ENCODE measurements at places on chromosomes 3 and 15.

- DNase-seq = peak; percentile 72
Measured at GRCh38 chr3:128054367-128054766, 2.1 kb downstream of the SEC61A1 start.

GRCh38 chr15:100484443-100484842, 44.3 kb downstream of the CERS3 start:
- no peak for DNase-seq

GRCh38 chr3:165347526-165347925, 151.3 kb upstream of the SLITRK3 start:
- no peak for DNase-seq

- DNase-seq = peak; percentile 87
Measured at GRCh38 chr15:70853318-70853972, 512 bp downstream of the LARP6 start.

DNA sequence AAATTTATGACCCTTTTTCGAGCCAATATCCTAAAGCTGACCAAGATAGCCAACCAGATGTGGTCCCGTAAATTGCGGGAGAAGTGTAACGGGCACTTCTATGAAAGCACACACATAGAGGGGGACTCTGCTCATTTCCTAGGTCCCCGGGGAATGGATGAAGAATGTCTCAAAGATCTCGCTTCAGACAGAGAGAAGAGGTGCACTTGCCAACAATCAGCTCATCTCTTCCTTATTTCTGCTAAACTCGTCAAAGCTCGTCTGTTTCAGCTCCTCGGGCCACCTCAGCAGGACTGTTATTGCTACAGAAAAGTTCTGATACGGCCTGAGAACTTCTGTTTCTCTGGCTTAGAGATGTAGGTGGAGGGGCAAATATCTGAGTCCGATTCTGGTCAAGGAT, 71.8 kb downstream of the TM2D3 start:
- no peak for DNase-seq

- DNase-seq = peak; percentile 7
Measured at GRCh38 chr3:122314228-122314876, 10.7 kb upstream of the CSTA start.

DNA sequence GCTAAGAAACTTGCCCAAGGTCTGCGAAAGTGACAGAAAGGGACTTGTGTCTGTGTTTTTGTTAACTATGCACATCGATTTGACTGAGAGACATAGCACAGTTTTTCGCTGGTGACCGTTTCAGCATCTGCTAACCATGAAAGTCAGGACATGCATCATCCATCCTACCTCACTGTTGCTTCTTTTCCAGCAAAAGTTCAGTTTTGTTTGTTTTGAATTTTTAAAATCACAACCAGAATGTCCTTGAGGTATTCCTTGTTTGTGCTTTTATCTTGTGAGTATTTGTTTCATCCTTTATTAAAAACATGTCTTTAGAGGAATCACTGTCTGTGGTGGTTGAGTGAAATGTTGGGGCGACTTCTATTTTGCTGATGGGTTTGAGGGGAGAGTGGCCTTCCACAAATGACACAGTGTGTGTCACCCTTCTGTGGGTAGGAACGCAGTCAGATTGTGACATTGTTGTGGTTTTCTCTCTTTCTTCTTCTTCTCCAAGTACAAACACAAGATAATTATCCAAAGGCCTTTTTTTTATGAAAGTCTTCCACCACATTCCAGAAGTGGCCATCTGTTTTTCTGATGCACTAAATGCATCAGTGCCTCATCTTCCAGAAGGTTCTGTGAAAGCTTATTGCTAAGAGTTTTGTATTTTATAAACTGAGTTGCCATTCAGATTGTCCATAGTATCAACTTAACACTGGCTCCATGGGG, 214.4 kb upstream of the NR2E3 start:
- peak; percentile 21 for DNase-seq

DNA sequence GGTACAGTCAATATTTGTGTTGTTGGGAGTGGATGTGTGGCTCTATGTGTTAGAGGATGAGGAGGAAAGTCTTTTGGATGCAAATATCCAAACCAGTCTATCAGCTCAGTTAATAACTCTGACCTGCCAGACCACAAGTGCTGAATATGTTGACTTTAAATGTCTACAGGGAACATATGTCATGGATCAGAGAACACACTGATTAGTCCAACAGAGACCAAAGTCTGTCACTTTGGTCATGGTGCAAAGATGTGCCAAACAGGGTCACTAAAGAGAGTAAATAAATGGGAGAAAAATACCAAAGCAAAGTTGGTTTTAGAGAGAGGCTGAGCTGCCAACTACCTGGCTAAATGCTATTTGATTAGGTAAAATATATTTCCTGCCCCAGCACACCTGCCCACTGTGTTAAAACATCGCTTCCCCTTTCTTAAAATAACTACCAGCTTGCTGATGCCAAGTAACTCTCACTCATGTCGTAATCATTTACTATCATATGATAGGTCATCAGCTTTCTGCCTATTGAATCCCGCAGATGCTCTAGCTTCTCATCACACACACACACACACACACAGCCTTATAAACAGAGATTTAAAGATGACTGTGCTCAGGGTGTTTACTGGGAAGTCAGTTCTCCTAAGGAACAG, 173.3 kb downstream of the PDZRN3 start:
- DNase-seq = peak; percentile 70

GRCh38 chr15:36645106-36645505, 65.7 kb downstream of the CDIN1 start:
- peak; percentile 4 for DNase-seq

- no peak for DNase-seq
Measured at GRCh38 chr15:57545995-57546394, 45.7 kb upstream of the MYZAP start.

DNA sequence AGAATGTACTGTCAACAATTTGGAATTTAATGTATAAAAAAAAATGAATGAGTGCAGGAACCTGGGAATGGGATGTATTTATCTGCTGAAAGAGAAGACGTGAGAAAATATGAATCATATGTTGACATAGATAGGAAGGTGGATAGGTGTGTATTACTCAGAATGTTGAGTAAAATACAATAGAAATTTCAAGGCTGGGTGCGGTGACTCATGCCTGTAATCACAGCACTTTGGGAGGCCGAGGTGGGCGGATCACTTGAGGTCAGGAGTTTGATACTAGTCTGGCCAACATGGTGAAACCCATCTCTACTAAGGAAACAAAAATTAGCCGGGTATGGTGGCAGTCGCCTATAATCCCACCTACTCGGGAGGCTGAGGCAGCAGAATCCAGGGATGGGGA, 202.8 kb downstream of the CADM2 start:
- no peak for DNase-seq

DNA sequence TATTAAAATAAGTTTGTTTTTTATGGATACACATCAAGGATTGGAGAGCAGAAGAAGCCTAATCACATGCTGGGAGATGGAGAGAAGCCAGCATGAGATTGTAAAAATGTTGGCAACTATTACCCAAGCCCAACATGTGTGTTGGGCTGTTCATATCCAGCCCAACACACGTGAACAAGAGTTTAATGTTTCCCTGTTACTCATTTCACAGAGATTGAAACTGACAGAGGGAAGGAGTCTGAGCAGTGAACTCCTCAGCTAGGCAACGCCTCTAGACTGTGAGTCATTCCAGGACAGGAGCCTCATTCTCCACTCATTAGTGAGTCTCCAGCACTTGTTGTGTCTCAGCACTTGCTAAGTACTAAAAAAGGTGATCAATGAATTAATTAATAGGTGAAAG, 43.2 kb upstream of the CMSS1 start:
- peak; percentile 74 for DNase-seq

DNA sequence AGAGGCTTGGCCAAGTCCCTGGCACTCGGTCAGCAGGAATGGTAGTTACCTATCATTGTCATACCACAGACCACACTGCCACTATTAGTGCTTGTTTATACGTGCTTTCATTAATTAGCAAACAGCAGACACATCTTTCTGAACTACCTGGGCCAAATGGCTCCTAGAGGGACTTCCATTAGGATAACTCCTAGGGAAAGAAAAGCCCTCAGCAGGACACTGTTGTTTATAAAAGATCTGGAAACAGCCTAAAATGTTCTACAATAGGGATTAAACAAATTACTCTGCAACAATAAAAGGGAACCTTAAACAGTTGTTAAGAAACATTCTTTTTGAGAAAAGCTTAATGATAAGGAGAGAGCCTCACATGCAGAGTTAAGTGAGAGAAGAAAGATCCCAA, 38.5 kb downstream of the ARHGEF3 start:
- no peak for DNase-seq

DNA sequence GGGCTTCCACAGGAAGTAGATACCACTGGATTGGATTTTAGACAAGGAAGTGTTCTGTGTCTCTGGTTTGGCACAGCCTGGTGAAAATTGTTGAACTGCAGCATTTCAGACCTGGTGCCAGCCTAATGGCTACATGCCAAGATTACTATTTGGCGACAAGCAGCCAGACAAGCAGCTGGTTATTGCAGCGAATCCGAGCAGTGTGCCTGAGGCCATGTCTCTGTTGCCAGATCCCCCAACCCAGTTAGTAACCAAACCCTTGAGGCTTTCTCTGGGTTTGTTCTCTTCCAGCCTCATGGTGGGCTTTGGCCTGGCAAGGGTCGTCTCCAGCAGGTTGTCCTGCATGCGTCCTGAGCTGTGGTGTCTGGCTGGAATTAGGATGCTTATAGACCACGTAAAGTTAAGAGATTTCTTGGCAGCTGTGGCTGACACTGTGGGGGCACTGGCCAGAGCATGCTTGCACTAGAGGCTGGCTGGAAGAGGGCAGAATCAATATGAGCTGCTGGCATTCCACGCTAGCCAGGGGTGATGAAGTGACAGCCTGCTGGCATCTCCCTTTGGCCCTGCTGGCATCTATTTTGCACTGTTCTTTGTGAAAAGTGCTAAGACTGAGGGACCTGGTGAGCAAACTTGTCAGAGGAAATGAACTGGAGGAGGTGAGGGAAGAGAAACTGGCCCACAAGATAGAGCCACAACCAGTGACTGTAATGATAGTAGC, 172.6 kb downstream of the RBMS3 start:
- DNase-seq = no peak

DNA sequence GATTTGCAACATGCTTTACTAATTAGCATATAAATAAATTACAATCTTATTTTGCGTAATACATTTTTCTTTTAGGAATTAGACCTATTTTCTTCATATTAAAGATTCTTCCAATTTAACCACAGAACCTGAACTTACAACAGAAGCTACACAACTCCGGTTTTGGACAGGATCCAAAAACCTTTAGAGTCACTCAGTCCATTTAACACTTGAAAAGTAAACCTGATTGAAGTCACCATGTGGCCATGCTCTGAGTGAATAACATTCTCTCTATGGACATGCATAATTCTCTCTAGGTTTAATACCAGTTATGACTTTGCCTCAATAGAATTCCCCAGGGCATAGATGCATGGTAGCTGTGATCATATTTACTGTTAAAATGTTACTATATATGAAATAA, 751.0 kb downstream of the VGLL3 start:
- no peak for DNase-seq

DNA sequence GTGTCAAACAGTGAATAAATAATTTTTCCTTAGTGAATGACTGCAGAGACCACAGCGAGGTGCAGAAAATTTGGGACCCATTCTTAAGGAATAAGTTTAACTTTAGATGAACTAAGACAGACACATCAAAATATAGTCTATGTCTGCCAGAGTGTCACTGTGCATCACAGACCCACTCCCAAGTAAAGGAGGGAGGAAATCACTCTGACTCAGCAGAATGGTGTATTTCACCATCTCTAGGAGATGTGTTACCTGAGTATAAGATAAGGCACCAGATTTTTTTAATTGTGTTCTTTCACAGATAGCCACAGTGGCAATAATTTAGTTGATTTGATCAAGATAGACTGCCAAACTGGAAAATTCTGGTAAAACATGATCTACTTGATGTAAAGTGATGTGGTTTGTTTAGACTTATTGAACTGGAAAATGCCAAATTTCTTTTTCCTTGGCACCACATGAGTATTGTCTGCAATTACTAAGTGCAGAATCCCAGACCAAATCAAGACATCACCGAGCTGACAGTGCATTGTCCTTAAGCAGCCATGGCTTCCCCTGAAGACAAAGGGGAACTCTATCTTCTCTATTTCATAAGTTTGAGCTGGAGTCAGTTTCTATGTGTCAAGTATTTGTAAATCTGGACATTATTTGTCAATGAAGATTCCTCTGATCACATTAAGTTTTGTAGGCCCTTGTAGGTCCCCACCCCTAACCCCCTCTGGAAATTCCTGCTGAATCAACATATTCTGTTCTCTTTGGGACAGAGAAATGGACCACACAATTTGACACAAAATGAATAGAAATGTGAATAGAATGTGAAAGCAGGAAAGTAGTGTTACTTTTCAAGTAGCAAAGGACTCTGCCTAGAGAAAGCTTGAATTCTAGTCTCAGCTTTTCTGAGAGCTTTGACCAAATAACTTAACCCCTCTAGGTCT, 47.6 kb downstream of the TIPARP start:
- DNase-seq = no peak

DNA sequence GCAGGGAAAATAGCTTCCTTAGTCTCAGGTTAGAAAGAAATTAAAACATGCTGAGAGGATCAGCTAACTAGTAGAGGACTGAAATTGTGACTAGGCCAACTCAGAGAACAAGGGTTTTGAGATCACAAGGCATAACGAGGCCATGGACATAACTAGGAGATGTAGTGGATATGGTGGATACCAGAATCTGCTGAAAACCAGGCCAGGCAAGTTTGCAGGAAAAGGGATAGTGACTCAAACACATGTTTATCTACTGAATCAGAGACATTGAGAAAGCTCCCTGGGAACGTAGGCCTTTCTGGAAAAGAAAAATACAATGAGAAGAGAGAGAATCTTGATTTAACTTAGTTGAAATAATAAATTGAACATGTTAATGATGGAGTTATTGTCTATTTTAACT, 326.5 kb upstream of the GBE1 start:
- DNase-seq = peak; percentile 67

DNA sequence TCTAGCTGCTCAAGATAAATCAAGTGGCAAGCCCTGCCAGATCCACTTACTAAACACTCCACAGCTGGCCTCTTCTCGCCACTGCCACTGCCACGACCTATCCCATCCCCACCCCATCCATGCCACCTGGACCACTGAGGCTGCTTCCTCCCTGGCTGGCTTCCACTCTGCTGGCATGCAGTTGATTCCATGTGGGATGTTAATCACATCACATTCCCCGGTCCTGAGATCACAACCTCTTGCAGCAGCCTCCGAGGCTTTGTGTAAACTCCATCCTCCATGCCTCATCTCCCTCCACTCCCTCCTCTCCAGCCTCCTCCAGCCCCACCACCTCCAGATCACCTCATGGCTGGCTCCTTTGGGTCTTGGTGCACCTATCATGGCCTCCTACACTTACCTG, 7.7 kb downstream of the NCKIPSD start:
- DNase-seq = peak; percentile 85

DNA sequence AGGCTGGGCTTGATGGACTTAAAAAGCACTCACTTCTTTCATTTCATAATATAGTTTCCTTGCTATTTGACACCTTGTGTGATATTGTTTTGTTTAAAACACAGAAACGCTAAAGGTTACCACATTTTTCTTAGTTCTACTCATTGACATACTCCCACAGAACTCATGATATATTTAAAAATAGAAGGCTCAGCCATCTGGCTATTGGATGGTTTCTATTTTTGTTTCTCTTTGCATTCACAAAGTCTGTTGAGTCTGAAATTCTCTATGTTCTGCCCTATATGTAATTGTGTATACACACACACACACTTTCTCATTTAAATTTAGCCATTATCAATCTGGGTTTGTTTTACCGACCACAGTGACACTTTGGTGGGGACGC, 128.2 kb downstream of the SOX2 start:
- no peak for DNase-seq
